ENCODE measurements at places on chromosomes 16 and 17. TPM values are rescaled to one million over a fixed set of nuclear protein-coding genes. Genes with fewer than 3 reads are reported as not detected.

SPNS3 gene
- 8.7 TPM for total RNA-seq

TPSAB1 gene
- total RNA-seq: 0.64 TPM

PRR15L gene
- total RNA-seq: not detected

VASN gene
- not detected for total RNA-seq

SLFN12L gene
- 43.2 TPM for total RNA-seq

CFAP52 gene
- not detected for total RNA-seq

CCL17 gene
- total RNA-seq: not detected

DCAF7 gene
- total RNA-seq: 123 TPM

MYH13 gene
- total RNA-seq: not detected

SLC43A2 gene
- total RNA-seq: 0.62 TPM

GSDMA gene
- 1.1 TPM for total RNA-seq

PRSS22 gene
- total RNA-seq: not detected

RANBP10 gene
- 18.3 TPM for total RNA-seq

EVPLL gene
- total RNA-seq: not detected

AIPL1 gene
- total RNA-seq: not detected

MPV17L gene
- not detected for total RNA-seq

TAC4 gene
- total RNA-seq: not detected

CES4A gene
- total RNA-seq: 8.2 TPM

TPSD1 gene
- total RNA-seq: not detected

TPSG1 gene
- total RNA-seq: not detected

CCT6B gene
- 1.5 TPM for total RNA-seq

MT1X gene
- 13.3 TPM for total RNA-seq

ARHGAP23 gene
- 1.3 TPM for total RNA-seq

ARL5C gene
- total RNA-seq: not detected

CCL2 gene
- total RNA-seq: not detected

RPUSD1 gene
- 11.2 TPM for total RNA-seq

WSCD1 gene
- 0.37 TPM for total RNA-seq

PLA2G10 gene
- total RNA-seq: not detected

KIF18B gene
- total RNA-seq: 90.8 TPM

MYADML2 gene
- not detected for total RNA-seq

SLC6A2 gene
- not detected for total RNA-seq

PPP1R27 gene
- total RNA-seq: not detected

CRK gene
- total RNA-seq: 12.5 TPM

CSH1 gene
- total RNA-seq: 8.9 TPM

CMTM2 gene
- total RNA-seq: 1.1 TPM

SP6 gene
- total RNA-seq: 0.16 TPM

KRT9 gene
- total RNA-seq: not detected

CES3 gene
- 6.8 TPM for total RNA-seq

ASPA gene
- not detected for total RNA-seq

MYH1 gene
- not detected for total RNA-seq

HEXIM1 gene
- total RNA-seq: 93.3 TPM

JUP gene
- total RNA-seq: 0.72 TPM

KCNAB3 gene
- total RNA-seq: 5.4 TPM

ZNF232 gene
- 19.2 TPM for total RNA-seq

SULT1A3 gene
- 31.9 TPM for total RNA-seq

PLD6 gene
- 9.2 TPM for total RNA-seq

UBE2Z gene
- total RNA-seq: 81.0 TPM
